ENCODE measurements at places on chromosomes 1 and 21. TPM values are rescaled to one million over a fixed set of nuclear protein-coding genes. Genes with fewer than 3 reads are reported as not detected.
A peak's percentile ranks its signal among the peaks of the same experiment; 100 is the strongest.

DNA sequence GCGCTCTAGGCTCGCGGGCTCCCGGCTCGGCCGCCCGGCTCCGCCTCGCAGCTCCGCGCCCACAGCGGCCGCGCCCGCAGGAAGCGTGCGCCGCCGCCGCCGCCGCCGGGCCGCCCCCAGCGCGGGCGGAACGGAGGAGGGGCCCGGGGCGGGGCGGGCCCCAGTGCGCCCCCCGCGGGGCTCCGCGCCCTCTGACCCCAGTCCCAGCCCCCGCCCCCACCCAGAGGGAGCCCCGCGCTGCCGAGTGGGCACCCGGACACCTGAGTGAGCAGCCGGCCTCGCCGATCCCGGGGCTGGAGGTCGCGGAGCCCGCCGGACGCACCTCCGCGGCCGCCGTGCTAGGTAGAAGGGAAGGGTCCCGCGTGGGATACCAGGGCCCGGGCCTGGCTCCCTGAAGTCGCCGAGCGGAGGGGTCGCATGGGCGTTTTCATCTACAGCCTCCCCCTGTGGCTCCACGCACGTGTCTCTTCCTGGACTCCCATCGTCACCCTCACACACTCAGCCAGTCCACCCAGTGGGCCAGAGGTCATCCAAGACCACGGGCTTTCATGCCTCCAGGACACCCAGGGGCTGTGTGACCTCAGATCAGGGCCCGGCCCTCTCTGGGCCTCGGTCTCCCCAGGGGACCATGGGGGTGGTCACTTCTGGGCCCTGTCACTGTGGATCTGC lies at the start of gene SDC3:
SDC3 (minus strand) TSS at position 63 of the 669 bp plus-strand sequence. CDS start 172 bp downstream, outside the sequence.
- H3K27ac ChIP-seq, result no peak within 1 kb of the TSS
- no peaks in the 10 kb centered on the region for H3K36me3 ChIP-seq
- peak within 1 kb of the TSS; percentile 67 for H3K4me3 ChIP-seq
- H3K27me3 ChIP-seq, result peaks cover 42% of the 10 kb centered on the region
- peak; percentile 59 for DNase-seq

DNA sequence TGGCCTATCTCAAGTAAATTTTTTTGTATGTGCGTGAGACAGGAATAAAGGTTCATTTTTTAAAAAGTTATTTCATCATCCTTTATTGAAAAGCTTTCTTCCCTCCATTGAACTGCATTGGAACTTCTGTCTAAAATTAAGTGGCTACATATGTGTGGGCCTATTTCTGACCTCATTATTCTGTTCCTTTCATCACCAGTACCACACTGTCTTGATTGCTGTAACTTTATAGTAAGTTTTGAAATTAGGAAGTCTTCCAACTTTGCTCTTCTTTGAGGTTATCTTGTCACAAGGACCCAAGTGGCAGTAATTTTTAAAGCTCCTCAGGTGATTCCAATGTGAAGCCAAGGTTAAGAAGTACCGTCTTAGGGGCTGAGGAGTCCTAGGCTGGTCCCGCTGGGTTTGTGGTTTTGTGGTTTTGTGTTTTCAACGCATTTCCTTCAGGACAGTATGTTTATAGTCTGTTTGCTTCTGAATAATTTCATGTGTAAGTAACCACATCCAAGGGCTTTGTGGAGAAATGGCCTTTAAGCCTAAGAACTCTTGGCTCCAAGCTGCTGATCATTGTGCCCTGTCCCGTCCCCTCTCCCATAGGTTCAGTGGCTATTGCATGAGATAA lies 12.4 kb upstream of the SCAF4 start:
- no peaks in the 10 kb centered on the region for H3K4me1 ChIP-seq
- no peak overlapping the region for H3K4me3 ChIP-seq
- no peaks in the 10 kb centered on the region for H3K27me3 ChIP-seq
- no peak for DNase-seq
- H3K27ac ChIP-seq, result no peak overlapping the region
- no peaks in the 10 kb centered on the region for H3K36me3 ChIP-seq

- peak within 1 kb of the TSS; percentile 47 for H3K4me3 ChIP-seq
- H3K27ac ChIP-seq, result no peak within 1 kb of the TSS
- DNase-seq, result no peak
- H3K4me1 ChIP-seq, result peaks cover 13% of the 10 kb centered on the region
Measured at GRCh38 chr1:36482724-36483388, at the start of gene CSF3R. TSS of gene CSF3R (minus strand) at chr1:36482913. CDS start at chr1:36479496, 3,417 bp downstream.

DNA sequence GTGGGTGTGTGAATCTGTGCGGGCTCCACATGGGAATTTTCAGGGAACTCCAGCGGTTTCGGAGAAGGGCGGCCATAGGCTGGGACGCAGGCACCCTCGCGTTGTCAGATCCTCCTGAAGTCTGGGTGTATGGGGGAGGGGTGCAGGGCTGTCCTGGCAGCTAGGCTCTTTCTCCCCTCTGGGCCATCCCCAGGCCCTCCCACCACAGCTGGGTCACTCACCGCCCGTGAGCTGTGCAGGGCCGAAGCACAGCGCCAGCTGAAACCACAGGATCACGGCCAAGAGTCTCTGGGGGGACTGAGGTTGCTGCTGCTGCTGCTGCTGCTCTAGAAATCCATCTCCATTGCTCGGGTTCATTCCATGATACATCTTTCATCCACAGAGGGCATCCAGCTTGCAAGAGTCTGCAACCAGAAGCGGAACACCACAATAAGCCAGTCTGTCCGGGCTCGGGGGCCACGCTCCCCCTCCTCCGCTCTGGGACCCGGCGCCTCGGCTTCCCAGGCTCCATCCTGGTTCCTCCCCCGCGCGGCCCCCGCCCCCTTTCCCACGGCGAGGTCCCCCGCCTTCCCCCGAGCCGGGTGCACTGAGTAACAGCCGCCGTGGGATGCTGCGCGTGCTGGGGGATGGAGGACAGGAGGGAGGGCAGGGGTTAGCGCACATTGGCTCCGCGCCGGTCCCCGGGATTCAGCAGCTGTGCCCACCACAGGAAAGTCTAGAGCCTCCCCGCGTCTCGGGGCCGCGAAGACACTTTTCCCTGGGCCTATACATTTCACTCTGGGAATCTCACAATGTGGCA lies 720 bp downstream of the SUSD4 start:
- peaks cover 8% of the 10 kb centered on the region for H3K4me1 ChIP-seq
- H3K27ac ChIP-seq, result no peak overlapping the region
- peaks cover 36% of the 10 kb centered on the region for H3K27me3 ChIP-seq
- no peaks in the 10 kb centered on the region for H3K36me3 ChIP-seq
- H3K4me3 ChIP-seq, result peak overlapping the region; percentile 36

DNA sequence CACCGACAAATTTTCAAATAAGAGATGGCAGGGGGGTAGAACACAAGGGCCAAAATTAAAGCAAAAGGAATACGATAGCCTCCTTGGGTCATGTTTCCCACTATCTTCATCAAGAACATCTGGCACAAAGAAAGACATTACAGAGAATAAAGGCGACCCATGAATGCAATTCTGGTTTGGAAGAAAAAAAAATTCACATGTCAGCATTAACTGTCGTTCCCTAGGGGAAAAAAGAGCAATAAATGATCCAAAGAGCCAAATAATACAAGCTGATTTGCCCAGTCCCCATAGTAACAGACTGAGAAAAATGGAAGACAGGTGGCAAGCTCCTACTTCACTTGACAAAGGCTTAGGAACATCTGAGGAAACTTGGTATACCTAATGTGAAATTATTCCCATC lies 4.5 kb downstream of the STIL start:
- no peak for DNase-seq
- no peaks in the 10 kb centered on the region for H3K27me3 ChIP-seq
- no peak overlapping the region for H3K4me3 ChIP-seq
- H3K27ac ChIP-seq, result no peak overlapping the region
- H3K4me1 ChIP-seq, result peaks cover 22% of the 10 kb centered on the region

FHAD1 gene
- total RNA-seq, result 0.42 TPM

KIF17 gene
- total RNA-seq, result not detected

GRCh38 chr1:117366177-117367045 lies 838 bp upstream of the MAN1A2 start:
- peak overlapping the region; percentile 96 for H3K27ac ChIP-seq
- H3K36me3 ChIP-seq, result no peaks in the 10 kb centered on the region
- H3K4me1 ChIP-seq, result peaks cover 50% of the 10 kb centered on the region
- H3K27me3 ChIP-seq, result no peaks in the 10 kb centered on the region
- DNase-seq, result peak; percentile 90

AVPR1B gene
- total RNA-seq, result not detected

GRCh38 chr1:93328809-93329760 lies 16.6 kb upstream of the DR1 start:
- no peak overlapping the region for H3K27ac ChIP-seq
- no peak overlapping the region for H3K4me3 ChIP-seq
- no peaks in the 10 kb centered on the region for H3K36me3 ChIP-seq
- H3K27me3 ChIP-seq, result no peaks in the 10 kb centered on the region
- H3K4me1 ChIP-seq, result no peaks in the 10 kb centered on the region
- no peak for DNase-seq

- no peak for DNase-seq
- no peak overlapping the region for H3K27ac ChIP-seq
Measured at GRCh38 chr1:203547147-203547546, 53.2 kb downstream of the OPTC start.

DNA sequence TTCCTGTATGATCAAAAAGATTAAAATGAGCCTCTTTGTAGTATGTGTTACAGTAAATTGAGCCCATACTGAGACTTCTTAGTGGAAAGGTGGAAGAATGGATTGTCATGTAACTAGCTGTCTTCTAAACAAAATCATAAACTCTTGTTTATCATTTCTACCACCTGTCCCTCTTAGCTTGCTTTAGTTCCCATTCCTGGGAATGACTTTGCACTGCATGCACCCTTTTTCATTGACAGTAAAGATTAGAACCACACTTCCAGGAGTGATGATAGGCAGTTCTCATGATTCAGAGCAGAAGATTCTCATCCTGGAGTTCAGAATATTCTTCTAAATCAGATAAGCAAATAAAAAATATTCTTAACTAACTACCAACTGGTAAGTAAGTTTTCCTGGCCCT lies 28.0 kb downstream of the DENND2D start:
- DNase-seq, result no peak
- H3K4me3 ChIP-seq, result no peak overlapping the region
- peak overlapping the region; percentile 8 for H3K27ac ChIP-seq

RHBDL2 gene
- not detected for total RNA-seq

RAB25 gene
- not detected for total RNA-seq

DNA sequence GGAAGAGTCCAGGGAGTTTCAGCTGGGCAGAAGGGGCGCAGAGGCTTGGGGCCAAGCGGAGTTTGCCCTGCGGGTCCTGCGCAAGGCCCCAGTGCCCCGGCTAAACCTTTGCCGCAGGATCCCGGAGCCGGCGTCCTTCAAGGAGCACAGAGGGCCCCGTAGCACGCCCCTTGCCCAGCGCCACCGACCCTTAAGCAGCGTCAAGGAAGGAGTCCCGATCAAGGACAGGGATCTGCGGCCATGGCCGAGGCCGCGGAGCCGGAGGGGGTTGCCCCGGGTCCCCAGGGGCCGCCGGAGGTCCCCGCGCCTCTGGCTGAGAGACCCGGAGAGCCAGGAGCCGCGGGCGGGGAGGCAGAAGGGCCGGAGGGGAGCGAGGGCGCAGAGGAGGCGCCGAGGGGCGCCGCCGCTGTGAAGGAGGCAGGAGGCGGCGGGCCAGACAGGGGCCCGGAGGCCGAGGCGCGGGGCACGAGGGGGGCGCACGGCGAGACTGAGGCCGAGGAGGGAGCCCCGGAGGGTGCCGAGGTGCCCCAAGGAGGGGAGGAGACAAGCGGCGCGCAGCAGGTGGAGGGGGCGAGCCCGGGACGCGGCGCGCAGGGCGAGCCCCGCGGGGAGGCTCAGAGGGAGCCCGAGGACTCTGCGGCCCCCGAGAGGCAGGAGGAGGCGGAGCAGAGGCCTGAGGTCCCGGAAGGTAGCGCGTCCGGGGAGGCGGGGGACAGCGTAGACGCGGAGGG lies 520 bp downstream of the CLIC6 start:
- H3K27ac ChIP-seq, result no peak overlapping the region
- H3K27me3 ChIP-seq, result peaks cover 59% of the 10 kb centered on the region
- H3K4me3 ChIP-seq, result peak overlapping the region; percentile 46
- no peaks in the 10 kb centered on the region for H3K36me3 ChIP-seq

DNA sequence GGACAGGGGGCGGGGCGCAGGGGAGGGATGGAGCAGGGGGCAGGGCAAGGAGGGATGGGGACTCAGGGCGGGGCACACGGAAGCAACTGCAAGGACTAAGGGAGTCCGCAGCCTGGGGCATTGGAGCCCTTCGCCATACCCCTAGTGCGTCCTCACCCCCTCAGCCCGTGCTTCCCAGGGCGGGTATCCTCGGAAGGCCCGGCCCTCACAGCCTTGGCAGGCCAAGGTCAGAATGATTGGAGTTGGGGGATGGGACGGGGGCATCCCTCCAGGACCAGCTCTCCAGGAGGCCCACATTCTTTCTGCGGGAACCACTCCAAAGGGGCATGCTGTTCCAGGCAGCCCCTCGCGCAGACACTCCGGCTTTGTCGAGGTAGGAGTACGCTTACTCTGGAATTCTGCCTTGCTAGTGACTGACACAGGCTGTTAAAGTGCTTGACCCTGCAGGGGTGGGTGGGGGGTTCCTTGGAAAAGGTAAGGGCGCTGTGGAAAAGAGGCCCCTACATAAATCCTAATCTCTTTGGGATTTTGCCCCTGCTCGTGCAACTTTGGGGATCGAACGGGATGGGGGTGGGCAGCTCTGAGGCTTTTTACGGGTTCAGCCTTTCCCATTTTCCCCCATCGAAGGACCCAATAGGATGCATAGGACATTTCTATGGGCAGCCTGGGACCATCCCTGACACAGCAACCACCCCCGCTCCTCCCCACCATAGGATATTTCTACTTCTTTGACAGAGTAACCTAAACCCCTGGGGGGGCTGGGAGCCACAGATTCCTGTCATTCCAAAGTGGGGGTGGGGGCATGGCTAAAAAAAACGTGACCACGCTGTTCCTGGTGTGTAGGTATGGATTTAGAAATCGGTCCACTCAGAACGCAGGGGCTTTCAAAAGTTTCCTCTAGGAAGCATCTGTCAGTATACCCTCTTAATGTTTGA lies 738 bp upstream of the TRIM11 start:
- H3K27me3 ChIP-seq, result no peaks in the 10 kb centered on the region
- DNase-seq, result no peak
- H3K27ac ChIP-seq, result peak overlapping the region; percentile 91
- peaks cover 42% of the 10 kb centered on the region for H3K4me1 ChIP-seq

- H3K27me3 ChIP-seq, result peaks cover 19% of the 10 kb centered on the region
- DNase-seq, result no peak
- no peaks in the 10 kb centered on the region for H3K36me3 ChIP-seq
Measured at GRCh38 chr1:6483017-6483760, 8.3 kb downstream of the PLEKHG5 start.

GRCh38 chr21:17921579-17922530 lies 102.7 kb upstream of the C21orf91 start:
- no peak overlapping the region for H3K4me3 ChIP-seq
- no peak overlapping the region for H3K27ac ChIP-seq
- peaks cover 8% of the 10 kb centered on the region for H3K4me1 ChIP-seq
- peaks cover 6% of the 10 kb centered on the region for H3K27me3 ChIP-seq
- DNase-seq, result no peak
- peaks cover 14% of the 10 kb centered on the region for H3K36me3 ChIP-seq

DNA sequence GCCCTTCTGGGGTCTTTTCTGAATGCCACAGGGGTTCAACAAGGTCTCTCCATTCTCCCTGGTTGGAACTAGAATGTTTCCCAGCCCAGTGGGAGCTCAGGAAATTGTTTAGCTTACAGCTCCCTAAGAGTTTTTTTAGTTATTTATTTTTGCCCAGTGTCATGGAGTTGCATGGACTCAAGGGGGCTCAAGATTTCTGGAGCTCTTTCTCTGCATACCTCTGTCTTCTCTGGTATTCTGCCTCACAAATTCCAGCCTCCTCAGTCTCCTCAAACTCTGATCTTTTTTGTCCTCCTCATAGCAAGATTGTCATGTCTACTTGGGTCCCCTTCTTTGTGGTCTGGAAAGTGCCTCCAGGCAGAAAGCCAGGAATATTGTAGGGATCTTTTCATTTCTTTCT lies 15.9 kb upstream of the PPP2R5A start:
- no peaks in the 10 kb centered on the region for H3K36me3 ChIP-seq
- H3K4me3 ChIP-seq, result no peak overlapping the region
- H3K27ac ChIP-seq, result no peak overlapping the region
- H3K27me3 ChIP-seq, result no peaks in the 10 kb centered on the region

All from natural killer cell treated with Interleukin-12 subunit alpha and Interleukin-12 subunit beta and Interleukin-15 and Interleukin-18, amount 100 ng/mL, for 72 hours (primary cell).